BJ (cell line): ENCODE measurements at places on chromosomes 11 and 22.

DNA sequence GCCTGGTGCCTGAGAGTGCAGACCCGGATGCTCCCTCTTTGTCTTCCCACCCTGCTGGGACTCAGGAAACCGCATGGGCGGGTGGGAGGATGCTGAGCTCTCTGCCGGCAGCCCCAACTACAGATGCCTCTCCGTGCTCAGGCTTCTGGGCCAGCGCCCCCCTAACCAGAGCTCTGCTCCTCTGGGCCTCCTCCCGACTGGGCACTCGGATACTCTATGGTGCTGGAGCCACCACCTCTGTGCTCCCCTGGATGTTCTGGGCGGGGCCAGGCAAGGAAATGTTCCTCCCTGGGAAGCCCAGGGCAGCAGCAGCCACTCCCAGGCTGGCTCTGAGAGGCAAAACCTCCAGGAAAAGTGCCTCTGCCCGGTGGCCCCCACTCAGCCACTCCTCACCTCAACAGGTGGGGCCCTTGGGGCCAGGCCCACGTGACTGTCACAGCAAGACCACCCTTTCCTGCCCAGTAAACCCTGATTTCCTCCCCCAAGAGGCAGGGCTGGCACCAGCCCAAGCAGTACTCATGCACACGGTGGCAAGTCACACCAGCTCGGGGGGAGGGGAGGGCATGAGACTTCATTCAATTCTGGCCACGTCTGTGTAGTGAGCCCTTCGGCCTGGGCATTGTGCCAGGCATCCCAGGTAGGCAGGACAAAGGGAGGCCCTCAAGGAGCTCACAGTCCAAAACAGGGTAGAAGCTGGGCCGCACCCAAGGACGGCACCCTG lies 54.7 kb upstream of the TCF20 start:
- no peak for DNase-seq

- no peak for DNase-seq
Measured at GRCh38 chr11:120073196-120073595, 64.7 kb downstream of the TRIM29 start.

DNA sequence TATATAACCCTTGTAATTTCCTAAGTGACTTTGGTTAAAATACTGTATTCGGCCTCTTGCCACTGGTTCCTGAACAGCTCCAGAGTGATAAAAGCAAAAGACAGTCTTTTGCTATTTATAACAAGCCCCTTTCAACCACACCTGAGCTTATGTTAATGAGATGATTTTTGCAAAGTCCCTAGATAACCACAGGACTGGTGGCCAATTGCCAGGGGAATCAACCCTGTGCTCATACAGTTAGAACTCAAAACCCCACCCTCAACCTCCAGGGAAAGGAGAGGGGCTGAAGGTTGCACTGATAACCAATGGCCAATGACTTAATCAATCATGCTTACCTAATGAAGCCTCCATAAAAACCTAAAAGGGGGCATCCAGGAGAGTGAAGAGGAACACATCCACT lies 77.9 kb downstream of the SIK3 start:
- DNase-seq, result no peak

DNA sequence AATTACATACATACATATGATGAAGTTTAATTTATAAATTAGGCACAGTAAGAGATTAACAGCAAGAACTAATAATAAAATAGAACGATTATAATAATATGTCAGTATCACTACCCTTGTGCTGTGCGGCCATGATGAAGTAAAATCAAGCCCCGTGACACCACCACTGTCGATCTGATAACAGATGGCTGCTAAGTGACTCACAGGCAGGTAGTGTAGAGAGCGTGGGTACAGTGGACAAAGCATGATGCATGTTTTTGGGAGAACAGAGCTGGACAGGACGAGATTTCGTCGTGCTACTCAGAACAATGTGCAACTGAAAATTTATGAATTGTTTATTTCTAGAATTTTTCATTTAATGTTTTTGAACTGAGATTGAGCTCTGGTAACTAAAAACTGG lies 108.4 kb upstream of the TIMP3 start:
- DNase-seq, result no peak

DNA sequence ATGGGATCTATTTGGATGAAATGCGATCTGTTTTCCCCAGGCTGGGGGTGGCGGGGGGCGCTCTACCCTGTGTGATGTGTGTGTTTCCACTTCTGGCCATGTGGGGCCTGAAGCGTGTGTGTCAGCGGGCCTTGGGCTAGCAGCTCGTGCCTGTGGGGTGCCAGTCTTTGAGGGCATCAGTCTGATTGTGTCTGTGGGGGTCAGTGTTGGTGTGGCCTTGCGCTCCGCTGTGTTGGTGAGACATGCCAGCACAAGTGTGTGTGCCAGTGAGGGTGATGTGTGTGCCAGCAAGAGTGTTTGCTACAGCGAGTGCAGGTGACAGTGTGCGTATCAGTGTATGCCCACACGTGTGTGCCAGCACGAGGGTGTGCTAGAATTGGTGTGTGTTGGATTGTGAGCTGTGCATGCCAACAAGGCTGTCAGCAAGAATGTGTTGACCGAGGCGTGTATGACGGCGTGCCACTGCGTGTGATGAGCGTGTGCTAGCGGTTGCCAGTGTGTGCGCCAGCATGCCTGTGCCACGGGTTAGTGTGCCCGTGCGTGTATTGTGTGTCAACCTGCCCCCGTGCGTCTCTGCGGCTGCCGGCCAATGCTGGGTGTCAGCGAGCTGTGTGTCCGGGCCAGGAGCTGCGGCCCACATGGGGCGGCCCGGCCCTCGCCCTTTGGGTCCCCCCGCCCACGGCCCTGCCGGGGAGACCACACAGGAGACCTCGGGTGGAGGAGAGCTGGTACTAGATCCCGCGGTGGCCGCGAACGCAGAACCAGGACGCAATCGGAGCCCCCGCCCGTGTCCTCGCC lies 519 bp downstream of the ARRB1 start:
- no peak for DNase-seq

DNA sequence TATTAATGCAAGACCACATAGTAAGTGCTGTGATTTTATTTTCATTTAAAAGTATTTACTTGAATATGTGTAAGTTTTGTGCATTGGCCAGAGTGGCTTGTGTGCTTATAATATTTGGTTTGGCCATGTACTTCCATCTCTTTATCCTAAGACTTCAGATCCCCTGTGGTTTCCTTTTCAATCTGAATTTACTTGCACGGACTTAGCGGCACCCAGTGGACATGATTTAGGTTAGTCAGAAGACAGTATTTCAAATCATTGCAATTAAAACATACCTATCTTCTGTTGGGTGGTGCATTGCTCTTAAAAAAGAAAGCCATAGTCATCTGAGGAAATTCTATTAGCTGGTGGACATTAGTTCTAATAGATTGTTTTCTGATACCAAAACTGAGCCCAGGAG lies 30.7 kb downstream of the PIWIL4 start:
- no peak for DNase-seq

DNA sequence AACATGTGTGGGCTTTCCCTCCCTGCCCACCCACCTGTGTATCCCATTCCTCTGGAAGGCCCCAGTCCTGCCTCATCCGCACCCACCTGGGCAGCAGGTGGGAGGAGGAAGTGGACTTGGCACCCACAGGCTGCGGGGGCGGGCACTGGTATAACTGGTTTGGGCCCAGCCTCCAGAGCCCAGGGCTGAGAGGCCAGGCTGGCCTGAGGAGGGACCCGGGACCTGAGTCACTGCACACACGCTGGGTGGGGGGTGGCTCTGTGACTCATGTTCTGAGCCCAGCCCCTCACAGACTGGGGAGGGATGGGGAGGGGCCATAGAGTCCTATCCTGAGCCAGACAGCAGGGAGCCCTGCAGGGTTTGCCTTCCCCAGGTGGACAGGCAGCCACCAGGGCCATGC lies 16.7 kb downstream of the PHLDA2 start:
- DNase-seq, result no peak

GRCh38 chr22:24137595-24137994 lies 43.7 kb upstream of the SUSD2 start:
- peak; percentile 43 for DNase-seq

- DNase-seq, result peak; percentile 32
Measured at GRCh38 chr11:115247361-115247760, 256.9 kb downstream of the CADM1 start.

GRCh38 chr11:95985174-95985808 lies 61.4 kb upstream of the MTMR2 start:
- no peak for DNase-seq

GRCh38 chr11:46120346-46121300 lies 631 bp downstream of the PHF21A start:
- no peak for DNase-seq

GRCh38 chr11:19370100-19370861 lies 129.5 kb upstream of the E2F8 start:
- DNase-seq, result no peak

DNA sequence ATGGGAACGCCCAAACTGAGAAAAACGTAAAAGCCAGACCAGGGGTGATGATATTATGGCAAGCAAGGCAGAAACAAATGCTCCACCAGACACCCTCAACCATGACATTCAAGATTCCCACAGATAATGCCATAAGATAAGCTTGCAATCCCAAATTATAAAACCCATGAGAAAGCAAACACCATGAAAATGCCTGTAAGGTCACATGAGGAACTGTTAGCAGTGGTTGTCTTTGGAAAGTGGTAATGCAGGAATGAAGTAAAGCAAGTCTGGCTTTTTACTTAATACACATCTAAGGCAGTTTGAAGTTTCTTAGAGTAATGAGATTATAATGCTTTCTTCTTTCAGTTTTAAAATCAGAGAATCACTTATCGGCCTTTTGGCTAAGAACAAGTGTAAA lies 111.0 kb downstream of the MN1 start:
- DNase-seq, result no peak

DNA sequence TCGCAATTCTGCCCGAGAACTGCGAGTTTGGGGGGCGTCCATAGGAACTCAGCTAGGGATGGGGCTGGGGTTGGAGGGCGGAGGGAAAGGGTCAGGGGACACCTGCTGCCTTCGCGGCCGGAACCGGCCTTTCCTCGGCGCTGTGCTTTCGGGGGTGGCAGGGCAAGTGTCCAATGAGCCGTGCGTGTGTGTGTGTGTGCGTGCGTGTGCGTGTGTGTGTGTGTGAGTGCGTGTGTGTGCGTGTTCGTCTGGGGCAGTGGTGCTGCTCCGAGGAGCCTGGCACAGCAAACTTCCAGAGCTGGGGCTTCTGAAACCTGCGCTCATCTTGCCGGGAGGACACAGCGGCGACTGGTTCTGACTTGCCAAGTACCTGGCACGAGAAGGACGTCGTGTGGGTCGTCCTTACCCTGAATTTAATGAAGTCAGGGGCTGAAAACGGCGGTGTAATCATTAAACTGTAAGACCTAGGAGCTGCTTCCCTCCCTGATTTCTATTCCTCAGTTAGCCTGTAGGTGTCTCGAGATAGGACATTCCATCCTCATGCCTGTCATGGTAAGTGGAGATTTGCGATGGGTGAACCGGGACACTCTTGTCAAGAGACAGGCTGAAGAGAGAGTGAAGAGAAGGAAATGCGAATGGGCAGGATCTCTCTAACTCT lies 27.0 kb upstream of the AMOTL1 start:
- DNase-seq, result no peak

GRCh38 chr11:125036933-125037332 lies 26.2 kb upstream of the SLC37A2 start:
- peak; percentile 58 for DNase-seq

- DNase-seq, result no peak
Measured at GRCh38 chr11:108160970-108161566, 39.7 kb downstream of the ACAT1 start.

DNA sequence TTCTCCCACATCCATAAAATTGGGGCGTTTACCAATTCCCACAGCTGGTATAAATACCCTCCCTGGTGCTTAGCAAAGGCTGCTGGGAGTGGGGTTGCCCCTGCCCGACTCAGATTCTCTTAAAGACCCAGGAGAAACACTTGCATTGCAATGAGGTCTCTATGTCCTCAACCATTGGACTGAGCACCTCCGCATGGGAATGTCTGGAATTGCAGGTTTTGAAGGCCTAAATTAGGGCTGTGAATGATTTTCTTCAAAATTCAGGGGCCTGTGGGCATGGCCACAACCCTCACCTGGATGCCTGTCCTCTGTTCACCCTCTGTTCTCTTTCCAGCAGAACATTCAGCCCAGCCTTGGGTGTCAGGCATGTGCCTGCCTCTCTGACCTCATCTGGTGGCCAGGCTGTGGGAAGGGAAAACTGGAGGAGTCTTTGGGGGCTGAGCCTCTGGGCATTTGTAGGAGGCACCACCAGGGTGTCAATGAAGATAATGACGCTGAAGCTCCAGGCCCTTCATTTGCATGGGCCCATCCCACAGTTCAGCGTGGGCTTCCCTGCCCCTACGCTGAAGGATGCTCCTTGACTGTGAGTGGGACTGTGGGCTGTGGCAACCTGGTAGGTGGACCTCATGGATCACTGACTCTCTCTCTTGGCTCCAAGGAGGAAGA lies 52.7 kb upstream of the MYEOV start:
- no peak for DNase-seq

- DNase-seq, result no peak
Measured at GRCh38 chr11:112929432-112929831, 31.8 kb upstream of the NCAM1 start.

DNA sequence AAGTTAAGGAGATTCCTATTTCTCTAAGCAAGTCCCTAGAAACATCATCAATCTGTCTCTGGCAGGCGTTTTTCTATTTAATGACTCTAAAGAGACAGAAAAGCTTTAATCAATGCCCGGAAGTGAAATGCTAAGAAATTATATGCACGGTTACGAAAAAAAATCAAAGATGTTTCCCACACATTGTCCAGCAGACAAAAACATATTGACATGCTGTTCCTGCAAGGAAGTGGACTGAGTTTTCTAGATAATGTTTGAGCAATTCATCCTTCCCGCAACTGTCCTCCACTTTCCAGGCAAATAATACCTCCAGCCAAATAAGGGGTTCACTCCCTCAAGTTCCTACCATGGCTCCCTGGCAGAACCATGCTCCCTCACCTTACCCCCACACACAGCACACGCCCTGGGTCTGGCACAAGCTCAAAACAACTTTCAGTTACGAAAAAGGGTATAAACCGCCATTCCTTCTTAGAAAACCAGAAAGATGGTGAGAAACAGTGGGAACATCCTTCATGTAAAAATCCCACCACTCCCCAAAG lies 29.6 kb downstream of the GALNT18 start:
- DNase-seq, result no peak

DNA sequence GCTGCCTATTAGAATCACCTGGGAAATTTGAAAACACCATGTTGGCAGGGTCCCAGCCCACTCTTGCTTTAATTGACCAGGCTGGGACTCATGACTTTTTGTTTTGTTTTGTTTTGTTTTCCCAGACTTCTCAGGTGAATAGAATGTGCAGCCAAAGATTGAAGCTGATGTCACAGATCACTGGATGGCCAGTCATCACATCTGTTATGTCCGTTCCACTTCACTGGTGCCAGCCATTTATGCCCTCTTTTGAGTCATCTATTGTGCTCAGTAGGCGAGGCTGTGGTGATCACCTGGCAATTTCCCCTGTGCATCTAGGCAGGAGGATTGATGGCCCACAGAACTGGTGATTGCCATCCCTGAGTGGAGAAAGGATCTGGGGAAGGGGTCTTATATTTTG lies 297.3 kb downstream of the INSC start:
- no peak for DNase-seq

GRCh38 chr11:72673284-72673942 lies 809 bp downstream of the PDE2A start:
- DNase-seq, result no peak
